ENCODE measurements at places on chromosomes 2 and 18. TPM values are rescaled to one million over a fixed set of nuclear protein-coding genes. Genes with fewer than 3 reads are reported as not detected.

DNA sequence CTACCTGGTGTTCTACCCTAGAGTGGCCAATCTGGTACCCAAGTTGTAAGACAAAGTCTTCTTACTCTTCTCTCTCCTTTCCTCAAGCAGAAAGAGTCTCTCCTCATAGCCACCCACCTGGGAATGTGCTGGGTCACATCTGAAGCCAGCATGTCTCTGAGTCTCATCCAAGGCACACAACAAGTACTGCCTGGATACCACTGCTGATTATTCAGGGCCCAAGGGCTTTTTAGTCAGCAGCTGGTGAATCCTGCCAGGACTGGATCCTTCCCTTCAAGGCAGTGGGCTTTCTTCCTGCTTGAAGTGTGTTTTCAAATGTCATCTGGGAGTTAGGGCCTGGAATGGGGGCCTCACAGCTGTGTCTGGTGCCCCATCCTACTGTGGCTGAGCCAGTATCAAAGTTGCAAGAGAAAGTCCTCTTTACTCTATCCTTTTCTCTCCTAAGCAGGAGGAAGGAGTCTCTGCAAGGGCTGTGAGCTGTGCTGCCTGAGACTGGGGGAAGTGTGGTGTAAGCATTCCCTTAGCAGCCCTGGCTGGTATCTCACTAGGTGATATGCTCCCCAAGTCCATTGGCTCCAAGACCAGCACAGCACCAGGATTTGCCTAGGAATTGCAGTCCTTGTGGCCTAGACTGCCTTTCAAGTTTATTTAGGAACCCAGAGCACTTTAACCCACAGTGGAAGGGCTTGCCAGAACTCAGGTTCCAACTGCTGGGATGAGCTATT is 27.2 kb downstream of the OXER1 start:
- peaks cover 45% of the 10 kb centered on the region for H3K36me3 ChIP-seq
- DNase-seq: no peak
- peaks cover 12% of the 10 kb centered on the region for H3K4me1 ChIP-seq
- H3K27me3 ChIP-seq: no peaks in the 10 kb centered on the region

Gene PARD6G
- 0.10 TPM for total RNA-seq

Gene EFHD1
- total RNA-seq: 0.13 TPM

GRCh38 chr2:227351639-227352038 is 26.6 kb downstream of the MFF start:
- peaks cover 19% of the 10 kb centered on the region for H3K36me3 ChIP-seq
- DNase-seq: no peak
- no peak overlapping the region for H3K4me3 ChIP-seq
- H3K27me3 ChIP-seq: no peaks in the 10 kb centered on the region
- H3K27ac ChIP-seq: peak overlapping the region; percentile 16

- H3K4me1 ChIP-seq: peaks cover 6% of the 10 kb centered on the region
- no peak overlapping the region for H3K4me3 ChIP-seq
- H3K27me3 ChIP-seq: peaks cover 16% of the 10 kb centered on the region
- no peaks in the 10 kb centered on the region for H3K36me3 ChIP-seq
- H3K27ac ChIP-seq: no peak overlapping the region
These were observed 8.1 kb downstream of the CHN1 start for GRCh38 chr2:174997110-174997509.

GRCh38 chr2:168211664-168212163 is 35.7 kb downstream of the STK39 start:
- peaks cover 7% of the 10 kb centered on the region for H3K36me3 ChIP-seq
- DNase-seq: no peak
- H3K27me3 ChIP-seq: no peaks in the 10 kb centered on the region
- peaks cover 53% of the 10 kb centered on the region for H3K4me1 ChIP-seq

- H3K27me3 ChIP-seq: peaks cover 2% of the 10 kb centered on the region
- H3K36me3 ChIP-seq: no peaks in the 10 kb centered on the region
- H3K4me3 ChIP-seq: no peak overlapping the region
- no peak overlapping the region for H3K27ac ChIP-seq
- no peaks in the 10 kb centered on the region for H3K4me1 ChIP-seq
These were observed 185.3 kb downstream of the MYT1L start for GRCh38 chr2:2145817-2146216.

Gene TRIM43
- total RNA-seq: not detected

GRCh38 chr2:172101821-172102390 is 794 bp downstream of the DLX2 start:
- peak overlapping the region; percentile 82 for H3K27ac ChIP-seq
- H3K4me3 ChIP-seq: peak overlapping the region; percentile 71
- H3K36me3 ChIP-seq: peaks cover 4% of the 10 kb centered on the region

GRCh38 chr2:202494300-202495229 is 118.4 kb downstream of the BMPR2 start:
- H3K27me3 ChIP-seq: no peaks in the 10 kb centered on the region
- H3K4me1 ChIP-seq: no peaks in the 10 kb centered on the region
- no peak for DNase-seq
- H3K4me3 ChIP-seq: no peak overlapping the region
- H3K27ac ChIP-seq: no peak overlapping the region

DNA sequence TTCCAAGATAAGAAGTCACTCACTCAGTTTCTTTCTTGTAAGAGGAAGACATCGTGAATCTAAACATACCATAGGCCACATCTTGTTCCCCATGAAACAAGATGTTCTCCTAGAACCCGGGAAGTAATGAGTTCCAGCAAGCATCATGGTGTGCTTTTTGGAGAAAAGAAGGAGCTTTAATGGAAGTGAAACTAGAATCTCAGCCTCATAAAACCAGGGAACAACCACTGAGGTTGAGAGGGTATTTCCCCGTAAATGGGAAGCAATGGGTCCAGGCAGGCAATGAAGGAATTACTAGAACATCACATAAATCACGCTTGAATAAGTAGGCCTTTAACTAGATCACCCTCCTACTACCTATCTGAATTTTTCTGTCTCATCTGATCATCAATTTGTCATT is 40.3 kb downstream of the PSTPIP2 start:
- peaks cover 7% of the 10 kb centered on the region for H3K36me3 ChIP-seq
- H3K27me3 ChIP-seq: peaks cover 15% of the 10 kb centered on the region
- DNase-seq: no peak
- H3K4me1 ChIP-seq: peaks cover 14% of the 10 kb centered on the region
- H3K27ac ChIP-seq: no peak overlapping the region

GRCh38 chr2:237149425-237149824 is 63.7 kb downstream of the COPS8 start:
- H3K36me3 ChIP-seq: no peaks in the 10 kb centered on the region
- no peak overlapping the region for H3K4me3 ChIP-seq
- peak overlapping the region; percentile 74 for H3K27ac ChIP-seq
- no peak for DNase-seq
- H3K27me3 ChIP-seq: peaks cover 3% of the 10 kb centered on the region

DNA sequence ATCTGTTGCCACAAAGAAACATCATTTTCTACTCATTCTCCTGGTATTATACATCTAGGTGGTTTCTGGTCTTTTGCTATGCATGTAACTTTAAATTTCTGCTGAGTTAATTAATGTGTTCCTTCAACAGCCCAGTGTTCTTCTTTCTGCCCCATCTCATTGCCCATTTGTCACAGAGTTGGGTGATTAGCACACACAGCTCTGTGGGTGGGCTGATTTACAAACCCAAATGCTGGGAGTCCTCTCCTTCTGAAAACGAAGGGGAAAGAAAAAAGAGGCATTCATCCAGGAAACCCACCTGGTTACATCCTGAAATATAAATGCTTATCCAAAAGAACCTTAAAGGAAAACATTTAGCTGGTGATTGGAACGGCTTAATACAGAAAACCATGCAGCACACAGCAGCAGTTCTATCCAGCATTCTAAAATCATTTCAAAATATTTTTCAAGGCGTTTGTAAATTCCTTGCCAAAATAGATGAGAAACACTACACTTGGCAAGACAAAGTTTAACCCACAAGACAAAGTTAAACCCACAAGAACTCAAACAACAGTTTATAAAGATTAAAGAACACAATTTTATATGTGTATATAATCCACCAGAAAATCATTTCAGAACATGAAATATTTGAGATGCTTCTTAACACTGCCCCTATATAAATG is 177.9 kb downstream of the ANTXR1 start:
- no peak for DNase-seq
- no peak overlapping the region for H3K27ac ChIP-seq
- H3K27me3 ChIP-seq: peaks cover 26% of the 10 kb centered on the region
- no peaks in the 10 kb centered on the region for H3K4me1 ChIP-seq
- H3K4me3 ChIP-seq: no peak overlapping the region
- H3K36me3 ChIP-seq: no peaks in the 10 kb centered on the region

- no peaks in the 10 kb centered on the region for H3K36me3 ChIP-seq
- no peak overlapping the region for H3K27ac ChIP-seq
- peaks cover 1% of the 10 kb centered on the region for H3K27me3 ChIP-seq
- DNase-seq: no peak
These were observed 234.0 kb upstream of the RAB12 start for GRCh38 chr18:8375249-8375648.

- DNase-seq: no peak
- no peaks in the 10 kb centered on the region for H3K4me1 ChIP-seq
- no peak overlapping the region for H3K27ac ChIP-seq
- H3K36me3 ChIP-seq: no peaks in the 10 kb centered on the region
These were observed 882.5 kb downstream of the SLC4A3 start for GRCh38 chr2:220509966-220510365.

GRCh38 chr2:73112913-73113854 is at the start of gene RAB11FIP5:
TSS of gene RAB11FIP5 (minus strand) at chr2:73112948. CDS start at chr2:73112777, 171 bp downstream.
- peaks cover 25% of the 10 kb centered on the region for H3K4me1 ChIP-seq
- peaks cover 14% of the 10 kb centered on the region for H3K27me3 ChIP-seq
- peak; percentile 81 for DNase-seq
- peak within 1 kb of the TSS; percentile 46 for H3K27ac ChIP-seq
- H3K36me3 ChIP-seq: no peaks in the 10 kb centered on the region
- peak within 1 kb of the TSS; percentile 84 for H3K4me3 ChIP-seq

DNA sequence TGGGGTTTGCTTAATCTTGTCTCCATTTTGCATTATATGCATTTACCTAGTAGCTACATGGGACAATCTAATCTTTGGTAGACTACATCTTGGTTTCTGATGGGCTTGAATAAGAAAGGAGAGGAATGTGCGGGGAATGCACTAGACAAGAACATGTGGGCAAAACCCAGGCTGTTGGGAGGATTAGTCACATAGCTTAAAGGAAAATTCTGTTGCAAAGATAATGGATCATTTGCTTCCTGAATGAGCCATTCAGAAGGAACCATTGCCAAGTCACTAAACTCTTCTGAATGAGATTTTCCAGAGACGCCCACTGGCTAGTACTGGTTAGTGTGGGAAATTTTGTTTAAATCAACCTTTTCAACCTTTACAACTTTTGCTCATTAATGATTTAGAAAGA is 84.8 kb downstream of the OSBPL6 start:
- no peak for DNase-seq
- no peaks in the 10 kb centered on the region for H3K36me3 ChIP-seq
- H3K27me3 ChIP-seq: peaks cover 13% of the 10 kb centered on the region

- DNase-seq: no peak
- no peak overlapping the region for H3K27ac ChIP-seq
- peaks cover 56% of the 10 kb centered on the region for H3K36me3 ChIP-seq
- peaks cover 20% of the 10 kb centered on the region for H3K4me1 ChIP-seq
- H3K27me3 ChIP-seq: no peaks in the 10 kb centered on the region
- H3K4me3 ChIP-seq: no peak overlapping the region
These were observed 4.9 kb downstream of the MBD1 start for GRCh38 chr18:50276452-50276851.

Gene RAB6C
- total RNA-seq: not detected

Gene RAPGEF4
- 0.31 TPM for total RNA-seq

Data from activated T-helper 1 cell treated with anti-CD3 and anti-CD28 coated beads, Interleukin-12 subunit alpha, Interleukin-12 subunit beta, Interleukin-2, Interleukin-4 antibody, amounts not matched to agents 30 ng/mL and 10 ng/mL and 1 ng/mL, durations not matched to agents 14 hours and 24 hours and 36 hours (primary cell).